Substantia nigra (tissue), 51 donors: ENCODE measurements at places on chromosomes 2 and 18.

- no peak for DNase-seq
Observed at GRCh38 chr2:67277450-67277849, 119.7 kb upstream of the ETAA1 start.

DNA sequence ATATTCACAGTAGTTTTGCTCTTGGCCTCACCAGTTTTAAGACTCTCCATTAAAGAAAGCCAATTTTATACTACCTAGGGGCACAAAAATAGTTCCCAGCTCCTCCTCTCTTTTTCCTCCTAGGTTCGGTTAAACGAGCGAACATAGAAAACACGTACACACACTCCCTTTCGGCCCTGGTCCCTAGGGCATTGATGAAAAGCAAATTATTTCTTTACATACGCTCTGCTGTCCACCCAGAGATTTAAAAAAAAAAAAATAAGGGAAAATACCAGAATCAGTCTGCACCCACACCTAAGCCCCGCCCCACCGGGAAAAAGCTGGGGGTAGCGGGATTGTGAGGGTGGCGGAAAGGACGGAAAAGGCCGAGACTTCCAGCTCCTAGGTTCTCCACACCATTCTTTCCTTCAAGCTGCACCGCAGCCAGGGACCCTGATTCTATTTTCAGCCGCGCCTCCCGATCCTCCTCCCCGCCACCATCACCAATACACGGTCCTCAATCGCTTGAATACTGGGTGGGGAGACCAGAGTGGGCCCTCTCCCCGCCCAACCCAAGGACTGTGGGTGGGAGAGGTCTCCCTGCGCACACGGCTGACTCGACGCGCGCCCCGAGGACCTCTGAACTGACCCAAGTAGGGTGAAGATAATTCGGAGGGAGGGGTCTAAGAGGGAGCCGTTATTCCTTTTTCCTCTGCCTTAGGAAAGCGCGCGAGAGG, 769 bp downstream of the ATF2 start:
- peak; percentile 47 for DNase-seq

DNA sequence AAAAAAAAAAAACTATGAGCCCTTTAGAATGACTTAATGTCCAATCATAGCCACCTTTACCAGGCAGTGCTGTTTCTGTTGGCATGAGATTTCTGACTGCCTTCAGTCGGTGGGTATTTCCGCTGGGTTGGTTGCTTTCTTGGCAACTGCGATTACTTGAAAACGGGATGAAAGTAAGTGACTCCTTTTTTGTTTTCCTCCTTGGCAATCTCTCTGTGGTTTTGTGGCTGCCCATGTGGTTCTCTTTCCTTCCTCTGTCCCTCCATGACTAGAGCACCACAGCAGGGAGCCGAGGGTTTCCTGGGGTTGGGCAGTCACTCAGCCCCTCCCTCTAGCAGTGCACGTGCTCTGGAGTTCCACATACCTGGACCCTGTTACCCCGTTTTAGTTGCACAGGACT, 112.1 kb downstream of the KLHL29 start:
- DNase-seq = no peak

DNA sequence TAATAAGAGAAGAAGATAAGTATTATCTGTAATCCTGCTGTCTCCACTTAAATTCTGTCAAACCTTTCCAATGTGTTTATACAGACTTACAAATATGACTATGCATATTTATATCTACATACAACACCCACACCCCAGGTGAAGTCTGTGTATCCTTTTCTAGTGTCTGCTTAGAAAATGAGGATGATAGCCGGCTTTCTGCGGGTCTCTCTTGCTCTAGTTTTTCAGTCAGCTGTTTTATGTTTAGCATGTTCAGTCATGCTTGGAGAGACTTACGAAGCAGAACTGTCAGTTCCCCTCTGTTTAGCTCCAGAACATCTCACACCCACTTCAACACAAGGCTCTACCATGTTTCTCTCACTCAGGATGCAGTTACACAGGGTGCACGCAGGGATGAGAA, 137.3 kb upstream of the NFATC1 start:
- DNase-seq = no peak

DNA sequence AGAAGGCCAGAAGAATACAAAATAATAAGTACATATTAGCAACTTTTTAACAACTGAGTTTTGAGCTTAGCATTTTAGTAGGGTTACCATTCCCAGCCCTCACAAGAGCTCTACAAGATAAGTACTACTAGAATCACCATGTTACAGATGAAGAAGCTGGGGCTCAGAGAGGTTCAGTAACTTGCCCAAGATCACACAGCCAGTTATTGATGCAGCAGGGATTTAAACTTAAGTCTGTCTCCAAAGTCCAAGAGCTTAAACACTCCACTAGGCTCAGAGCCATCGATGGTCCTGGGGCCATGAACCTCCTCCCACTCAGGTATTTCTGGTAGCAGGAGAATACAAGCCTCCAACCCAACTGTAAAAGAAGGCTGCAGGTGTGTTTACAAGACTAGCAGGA, 30.8 kb downstream of the TNS1 start:
- DNase-seq = no peak

DNA sequence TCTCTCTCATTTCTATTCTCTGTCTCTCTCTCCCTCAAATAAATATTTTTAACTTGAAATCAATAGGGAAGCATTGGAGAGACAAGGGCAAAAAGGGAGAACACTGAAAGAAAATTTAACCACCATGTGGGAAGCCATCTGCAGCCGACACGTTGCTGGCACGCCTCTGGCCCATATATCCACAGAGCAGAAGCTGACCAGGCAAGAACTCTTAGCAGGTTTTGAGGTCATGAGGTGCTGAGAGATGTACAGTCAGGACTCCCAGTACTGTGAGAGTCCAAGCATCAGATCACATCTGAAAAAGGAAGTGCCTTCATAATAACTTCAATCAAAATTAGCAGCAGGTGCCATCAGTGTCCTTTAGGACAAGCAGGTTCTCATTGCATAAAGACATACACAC, 156.6 kb downstream of the AKAIN1 start:
- no peak for DNase-seq

- DNase-seq = no peak
Observed at GRCh38 chr2:106931717-106932335, 45.9 kb upstream of the ST6GAL2 start.

- DNase-seq = no peak
Observed at GRCh38 chr2:15198051-15198450, 363.1 kb downstream of the NBAS start.

GRCh38 chr2:54597153-54597848, 126.2 kb upstream of the EML6 start:
- DNase-seq = no peak

DNA sequence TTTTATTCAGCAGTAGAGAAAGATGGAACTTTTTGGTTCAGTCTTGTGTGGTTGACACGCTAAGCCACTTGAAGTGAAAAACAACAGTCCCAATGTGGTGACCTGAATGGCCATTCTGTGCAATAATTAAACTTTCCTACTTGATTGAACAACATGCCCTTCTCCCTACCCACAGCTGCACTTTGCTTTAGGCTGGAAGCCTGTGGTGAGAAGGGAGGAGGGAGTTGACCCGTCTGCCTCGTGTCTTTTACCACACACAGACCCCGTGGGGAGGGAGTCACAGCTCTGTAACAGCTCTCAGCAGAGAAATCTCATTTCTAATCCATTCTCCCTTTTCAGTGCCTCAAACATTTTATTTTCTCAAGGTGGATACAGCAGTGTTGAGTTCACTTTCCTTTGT, 138.2 kb upstream of the PKDCC start:
- no peak for DNase-seq

GRCh38 chr18:8231316-8231715, 377.9 kb upstream of the RAB12 start:
- DNase-seq = no peak
